Activated naive CD4-positive, alpha-beta T cell treated with anti-CD3 and anti-CD28 coated beads for 36 hours (primary cell): ENCODE measurements at places on chromosomes 6 and 20.

GRCh38 chr20:31674895-31675827 is 37.4 kb downstream of the COX4I2 start:
- H3K27ac ChIP-seq: peak overlapping the region; percentile 97
- peaks cover 63% of the 10 kb centered on the region for H3K36me3 ChIP-seq
- H3K4me1 ChIP-seq: peaks cover 79% of the 10 kb centered on the region
- peak overlapping the region; percentile 84 for H3K4me3 ChIP-seq
- no peaks in the 10 kb centered on the region for H3K27me3 ChIP-seq
- DNase-seq: peak; percentile 86

DNA sequence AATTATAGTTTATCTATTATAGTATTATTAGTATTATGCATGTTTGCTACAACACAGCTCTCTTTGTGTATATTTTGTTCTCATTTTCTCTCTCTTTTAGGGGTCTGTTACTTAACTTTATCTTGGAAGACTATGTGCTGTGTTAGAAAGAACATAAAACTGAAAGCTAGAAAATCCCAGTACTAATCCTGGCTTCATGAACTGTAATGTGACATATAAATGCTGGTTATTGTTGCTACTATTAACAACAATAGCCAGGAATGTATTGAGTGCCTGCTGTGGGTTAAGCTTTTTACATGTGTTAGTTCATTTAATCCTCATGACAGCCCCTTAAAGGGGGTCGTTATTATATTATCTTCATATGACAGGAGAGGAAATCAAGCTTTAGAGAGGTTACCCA is 170.0 kb upstream of the DTNBP1 start:
- H3K36me3 ChIP-seq: no peaks in the 10 kb centered on the region
- H3K27ac ChIP-seq: no peak overlapping the region
- no peak overlapping the region for H3K4me3 ChIP-seq
- no peaks in the 10 kb centered on the region for H3K4me1 ChIP-seq
- DNase-seq: no peak

GRCh38 chr6:29924731-29925130 is 17.6 kb upstream of the HLA-A start:
- H3K27ac ChIP-seq: no peak overlapping the region
- H3K36me3 ChIP-seq: peaks cover 11% of the 10 kb centered on the region
- peak; percentile 43 for DNase-seq
- H3K27me3 ChIP-seq: no peaks in the 10 kb centered on the region
- H3K4me1 ChIP-seq: peaks cover 29% of the 10 kb centered on the region
- H3K4me3 ChIP-seq: no peak overlapping the region

DNA sequence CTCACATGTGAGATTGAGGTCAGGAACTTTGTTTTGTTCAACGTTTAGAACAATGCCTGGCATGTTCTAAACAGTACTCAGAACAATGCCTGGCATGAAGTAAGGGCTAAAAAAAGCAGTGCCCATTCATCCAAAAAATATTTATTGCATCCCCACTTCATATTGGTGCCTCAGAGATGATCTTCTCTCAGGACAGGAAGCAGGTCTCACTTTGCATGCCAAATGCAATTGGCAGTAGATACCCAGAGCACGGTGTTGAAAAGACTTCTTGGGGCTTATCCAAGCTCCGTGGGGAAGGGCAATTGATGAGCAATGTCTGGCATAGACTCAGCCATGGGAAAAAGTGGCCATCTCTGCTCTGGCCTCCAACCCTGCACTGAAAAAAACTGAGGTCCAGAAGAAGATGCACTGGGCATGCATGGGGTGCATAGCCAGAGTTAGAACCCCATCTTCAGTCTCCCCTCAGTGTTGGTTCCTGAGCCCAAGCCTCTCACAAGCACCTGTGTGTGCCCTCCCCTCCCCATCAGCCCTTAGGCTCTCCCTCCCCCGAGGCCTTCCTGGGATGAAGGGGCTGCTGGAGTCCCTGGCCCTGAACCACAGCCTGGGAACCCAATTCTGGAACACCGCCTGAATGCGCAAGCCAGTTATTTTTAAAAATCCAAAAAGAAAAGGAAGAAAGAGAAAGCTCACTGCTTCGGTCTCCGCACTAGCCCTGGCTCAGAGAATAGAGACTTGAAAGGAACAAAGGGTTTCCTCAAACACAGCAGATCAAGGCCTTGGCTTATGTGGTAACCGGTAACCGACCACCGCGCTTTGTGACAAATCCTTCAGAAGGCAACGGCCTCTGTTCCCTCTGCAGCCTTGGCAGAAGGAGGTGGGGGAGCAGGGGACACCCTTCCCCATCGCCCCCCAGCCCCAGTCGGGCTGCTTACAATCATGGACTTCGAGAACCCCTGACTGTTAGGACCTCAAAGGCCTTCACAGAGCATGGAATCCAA is 78.5 kb upstream of the SIRPA start:
- H3K27me3 ChIP-seq: peaks cover 34% of the 10 kb centered on the region
- H3K36me3 ChIP-seq: no peaks in the 10 kb centered on the region
- peak; percentile 38 for DNase-seq
- no peak overlapping the region for H3K4me3 ChIP-seq
- peaks cover 18% of the 10 kb centered on the region for H3K4me1 ChIP-seq
- H3K27ac ChIP-seq: no peak overlapping the region
